ENCODE measurements at places on chromosomes 12 and 14.

DNA sequence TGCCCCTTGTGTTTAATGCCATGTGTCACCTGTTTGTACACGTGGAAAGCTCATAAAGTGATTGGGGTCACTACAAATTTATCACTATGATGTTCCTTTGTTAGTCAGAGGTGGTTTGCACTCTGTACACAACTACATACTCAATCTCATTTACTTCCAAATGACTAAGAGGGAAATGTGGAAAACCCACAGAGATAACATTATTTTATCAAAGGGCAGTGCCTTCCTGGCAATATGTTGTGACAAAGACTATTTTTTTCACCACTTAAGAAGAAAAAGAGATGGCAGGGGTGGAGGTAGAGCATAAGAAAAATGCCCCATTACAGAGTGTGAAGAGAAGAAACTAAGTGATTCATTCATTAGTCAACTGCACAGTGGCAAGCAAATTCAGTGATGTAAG, 1064.1 kb upstream of the FLRT2 start:
- DNase-seq: no peak

- no peak for DNase-seq
Observed at GRCh38 chr14:54480830-54481562, 7.8 kb downstream of the GMFB start.

DNA sequence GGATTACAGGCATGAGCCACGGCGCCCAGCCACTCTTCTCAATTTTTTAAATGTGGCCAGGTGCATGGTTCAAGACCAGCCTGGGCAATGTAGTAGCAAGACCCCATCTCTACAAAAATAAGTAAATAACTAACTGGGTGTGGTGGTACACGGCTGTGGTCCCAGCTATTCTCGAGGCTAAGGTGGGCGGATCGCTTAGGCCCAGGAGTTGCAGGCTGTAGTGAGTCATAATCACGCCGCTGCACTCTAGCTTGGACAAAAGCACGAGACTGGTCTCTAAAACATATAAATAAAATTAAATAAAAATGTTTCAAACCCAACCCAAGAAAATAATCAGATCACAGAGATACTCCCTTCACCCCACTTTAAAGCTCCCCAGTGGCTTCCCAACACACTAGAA, 8.9 kb downstream of the KDM2B start:
- DNase-seq: no peak

GRCh38 chr12:89379148-89379838, 27.0 kb upstream of the DUSP6 start:
- DNase-seq: no peak

DNA sequence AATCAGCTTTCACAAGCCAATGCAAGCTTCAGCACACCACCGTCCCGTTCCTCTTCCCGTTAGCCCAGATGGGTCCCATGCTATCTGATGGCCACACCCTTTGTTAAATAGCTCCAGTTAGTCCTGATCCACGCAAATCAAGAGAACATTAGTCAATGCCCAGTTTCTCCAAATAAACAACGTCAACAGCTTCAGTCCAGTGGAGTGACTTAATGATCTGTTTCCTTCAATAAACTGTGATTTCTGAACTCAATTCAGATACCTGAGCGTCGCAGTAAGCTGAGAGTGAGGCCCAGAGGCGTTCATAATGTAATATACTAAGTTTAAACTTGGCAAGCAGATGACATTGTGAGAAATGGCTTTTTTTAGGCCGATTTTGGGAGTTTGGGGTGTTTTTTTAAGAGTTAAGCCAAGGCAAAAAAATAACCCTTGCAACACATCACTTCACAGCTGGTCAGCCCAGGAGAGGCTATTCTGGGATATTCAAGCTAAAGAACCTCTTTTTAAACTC, 112.3 kb downstream of the ZFP36L1 start:
- DNase-seq: no peak

- no peak for DNase-seq
Observed at GRCh38 chr12:9799961-9800360, 27.3 kb upstream of the KLRF1 start.

DNA sequence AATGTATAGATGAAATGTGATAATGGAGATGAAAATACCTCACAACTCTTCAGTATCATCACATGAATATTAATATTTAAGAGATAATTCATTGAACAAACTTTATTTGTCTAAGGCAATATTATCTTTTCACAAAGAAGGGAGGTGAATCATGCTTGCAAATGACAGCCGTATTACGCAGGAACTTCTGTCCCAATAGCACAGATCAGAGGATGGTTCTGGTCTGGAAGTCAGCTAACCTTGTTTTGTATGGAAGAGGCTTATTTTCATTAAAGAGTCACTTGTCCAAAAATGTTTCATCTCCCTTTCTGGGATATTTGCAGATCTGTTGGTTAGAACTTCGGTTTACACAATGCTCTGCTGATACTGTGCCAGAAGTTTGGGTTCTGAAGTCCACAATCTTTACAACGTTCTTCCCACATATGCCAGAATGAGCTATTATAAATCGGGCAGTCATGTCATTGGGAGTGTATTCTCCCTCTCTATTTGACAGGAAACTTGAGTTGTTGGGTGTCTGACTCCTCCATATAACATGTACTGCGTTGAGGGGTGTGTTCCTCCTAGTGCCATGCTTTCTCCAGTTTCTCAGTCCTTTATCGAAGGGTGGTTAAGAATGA, 29.8 kb downstream of the YY1 start:
- no peak for DNase-seq

GRCh38 chr14:50854521-50854920, 17.3 kb upstream of the ABHD12B start:
- DNase-seq: no peak

GRCh38 chr12:6361834-6362233, 13.5 kb downstream of the SCNN1A start:
- no peak for DNase-seq

DNA sequence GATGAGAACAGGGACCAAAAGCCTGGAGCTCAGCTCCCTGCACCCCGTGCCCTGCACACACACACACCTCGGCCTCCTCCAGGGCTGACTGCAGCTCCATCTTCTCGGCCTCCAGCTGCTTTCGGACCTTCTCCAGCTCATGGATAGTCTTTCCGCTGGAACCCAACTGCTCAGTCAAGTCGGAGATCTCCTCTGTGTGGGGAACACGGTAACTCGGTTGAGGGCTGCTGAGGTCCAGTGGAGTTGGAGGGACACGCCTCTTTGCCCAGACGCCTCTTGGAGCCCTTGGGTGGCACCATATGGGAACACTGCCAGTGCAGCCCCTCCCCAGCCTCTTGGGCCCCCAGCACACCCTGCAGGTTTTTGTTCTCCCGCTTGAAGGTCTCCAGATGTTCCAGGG, 8.7 kb upstream of the MYH6 start:
- no peak for DNase-seq

- DNase-seq: no peak
Observed at GRCh38 chr14:53515276-53515675, 362.2 kb upstream of the DDHD1 start.
